ENCODE measurements at places on chromosomes 11 and 22. TPM values are rescaled to one million over a fixed set of nuclear protein-coding genes. Genes with fewer than 3 reads are reported as not detected.

DNA sequence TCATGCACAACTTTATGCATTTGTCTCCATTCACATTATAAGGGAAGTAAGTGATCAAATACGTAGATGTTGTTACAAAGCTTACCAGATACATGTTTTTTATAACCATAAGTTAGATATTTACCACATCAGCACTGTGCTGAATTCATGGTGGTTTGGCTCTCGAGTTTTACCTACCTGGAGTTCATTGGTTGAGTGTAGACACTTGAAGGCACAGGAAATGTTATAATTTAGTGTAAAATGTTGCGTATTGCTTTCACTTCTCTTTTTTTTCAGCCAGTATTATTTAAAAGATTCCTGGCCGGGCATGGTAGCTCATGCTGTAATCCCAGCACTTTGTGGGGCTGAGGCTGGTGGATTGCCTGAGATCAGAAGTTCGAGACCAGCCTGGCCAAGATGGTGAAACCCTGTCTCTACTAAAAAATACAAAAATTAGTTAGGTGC lies 53.1 kb upstream of the GRK2 start:
- DNase-seq = no peak

DNA sequence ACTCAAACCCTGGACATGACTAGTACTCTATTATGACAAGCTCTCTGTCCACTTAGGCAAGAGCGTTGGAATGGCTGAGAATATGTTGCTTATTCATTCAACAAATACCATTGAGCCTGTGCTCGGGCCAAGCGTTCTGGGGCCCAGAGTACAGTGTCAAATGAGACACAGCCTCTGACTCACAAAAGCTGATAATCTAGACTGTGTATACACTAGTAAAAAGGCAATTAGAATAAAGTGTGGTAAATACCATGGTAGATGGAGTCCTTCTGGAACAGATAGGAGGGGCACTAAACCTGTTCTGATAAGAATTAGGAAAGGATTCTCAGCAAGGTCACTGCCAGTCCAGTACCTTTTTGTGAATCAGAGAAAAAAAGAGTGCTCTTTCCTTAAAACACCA lies 24.7 kb downstream of the KCNE3 start:
- DNase-seq = no peak

The EFCAB6 gene
- total RNA-seq = 3.9 TPM

DNA sequence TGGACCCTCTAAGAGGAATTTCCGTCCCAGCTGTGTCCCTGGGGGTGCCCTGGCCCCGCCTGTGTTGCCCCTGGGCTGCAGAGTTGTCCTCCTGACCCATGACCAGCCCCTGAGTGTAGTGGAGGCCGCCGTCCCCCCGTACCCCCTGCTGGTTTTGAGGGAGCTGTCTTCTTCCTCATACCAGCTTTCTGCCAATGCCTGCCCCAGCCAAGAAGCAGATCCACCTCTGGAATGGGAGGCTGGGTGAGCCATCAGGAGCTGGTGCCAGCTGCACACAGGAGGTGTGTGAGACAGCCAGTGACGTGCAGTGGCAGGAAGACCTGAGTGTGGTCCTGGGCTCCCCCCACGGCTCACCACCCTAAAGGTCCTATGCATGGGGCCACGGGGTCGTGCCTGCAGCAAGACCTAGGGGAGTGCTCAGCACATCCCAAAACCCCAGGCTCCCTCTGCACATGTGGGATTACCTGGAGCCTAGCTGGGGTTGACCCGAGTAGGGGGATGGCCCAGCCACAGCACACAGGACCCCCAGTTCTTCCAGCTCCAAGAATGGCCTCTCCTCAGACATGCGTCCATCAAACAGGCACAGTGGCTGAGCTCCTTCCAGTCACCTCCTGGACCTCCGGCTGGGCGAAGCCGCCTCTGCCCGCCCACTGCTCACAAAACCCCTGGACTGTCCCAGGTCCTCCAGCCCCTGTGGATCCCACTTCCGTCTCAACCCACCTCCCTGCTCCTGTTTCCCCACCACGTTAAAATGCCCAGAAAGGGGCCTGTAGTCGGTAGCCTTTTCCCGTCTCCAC lies 647.6 kb downstream of the BRD1 start:
- no peak for DNase-seq

GRCh38 chr22:45208993-45209838 lies 31.5 kb downstream of the KIAA0930 start:
- DNase-seq = peak; percentile 46

GRCh38 chr11:108961095-108961494 lies 296.2 kb downstream of the DDX10 start:
- DNase-seq = no peak

GRCh38 chr11:9672288-9672916 lies 8.5 kb downstream of the SWAP70 start:
- no peak for DNase-seq

DNA sequence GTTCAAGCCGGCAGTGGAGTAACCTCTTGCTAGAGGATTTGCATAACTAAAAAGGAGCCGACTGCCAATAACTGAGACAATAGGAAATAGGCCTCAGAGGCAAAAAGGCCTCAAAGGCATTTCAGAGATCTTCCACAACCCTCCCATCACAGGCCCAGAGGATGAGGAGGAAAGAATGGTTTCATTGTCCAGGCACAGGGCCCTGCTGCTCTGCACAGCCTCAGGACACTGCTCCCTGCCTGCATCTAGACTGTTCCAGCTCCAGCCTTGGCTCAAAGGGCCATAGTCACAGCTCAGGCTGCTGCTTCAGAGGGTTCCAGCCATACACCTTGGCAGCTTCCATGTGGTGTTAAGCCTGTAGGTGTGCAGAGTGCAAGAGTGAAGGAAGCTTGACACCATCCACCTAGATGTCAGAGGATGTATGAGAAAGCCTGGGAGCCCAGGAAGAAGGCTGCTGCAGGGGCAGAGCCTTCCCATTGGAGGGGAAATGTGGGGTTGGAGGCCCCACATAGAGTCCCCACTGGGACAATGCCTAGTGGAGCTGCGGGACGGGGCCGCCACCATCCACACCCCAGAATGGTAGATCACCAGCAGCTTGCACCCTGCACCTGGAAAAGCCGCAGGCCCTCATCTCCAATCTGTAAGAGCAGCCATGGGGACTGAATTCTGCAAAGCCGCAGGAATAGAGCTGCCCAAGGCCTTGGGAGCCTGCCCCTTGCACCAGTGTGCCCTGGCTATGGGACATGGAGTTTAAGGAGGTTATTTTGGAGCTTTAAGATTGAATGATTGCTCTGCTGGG lies 8.2 kb upstream of the LRP5 start:
- DNase-seq = no peak

DNA sequence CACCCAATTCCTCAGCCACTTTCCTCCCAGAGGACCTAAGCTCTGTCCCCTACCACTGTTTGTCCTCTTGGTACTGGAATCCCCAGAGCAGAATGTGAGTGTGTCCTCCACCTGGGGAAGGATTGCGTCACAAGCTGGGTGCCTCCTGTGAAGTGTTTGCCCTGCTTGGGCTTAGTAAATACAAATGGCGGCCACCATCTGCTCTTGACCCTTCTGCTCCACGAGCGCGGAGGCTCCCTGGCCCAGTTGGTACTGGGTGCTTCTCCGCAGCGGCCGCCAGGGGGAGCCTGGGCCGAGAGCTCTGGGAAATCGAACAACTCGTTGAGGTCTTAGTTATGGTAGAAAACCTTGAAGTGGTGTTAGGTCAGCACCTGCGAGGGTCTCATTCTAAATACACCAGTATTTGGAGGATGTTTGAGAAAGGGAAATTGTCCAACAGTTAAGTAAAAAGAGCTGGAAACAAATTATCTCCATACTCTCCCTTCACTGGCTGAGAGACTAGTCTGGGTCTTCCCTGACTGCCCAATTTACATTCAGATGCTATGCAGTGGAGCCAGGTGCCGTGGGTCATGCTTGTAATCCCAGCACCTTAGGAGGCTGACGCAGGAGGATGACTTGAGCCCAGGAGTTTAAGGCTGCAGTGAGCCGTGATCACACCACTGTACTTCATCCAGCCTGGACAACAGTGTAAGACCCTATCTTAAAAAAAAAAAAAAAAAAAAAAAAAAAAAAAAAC lies 74.6 kb upstream of the TEAD1 start:
- no peak for DNase-seq

The TTC38 gene
- 26.0 TPM for total RNA-seq

GRCh38 chr11:40293655-40294348 lies 1165.7 kb downstream of the LRRC4C start:
- DNase-seq = peak; percentile 80

The CNTF gene
- 0.44 TPM for total RNA-seq

- peak; percentile 73 for DNase-seq
Observed at GRCh38 chr22:39214383-39215069, 30.3 kb downstream of the PDGFB start.

GRCh38 chr22:39524089-39524752 lies 3.9 kb downstream of the ATF4 start:
- no peak for DNase-seq

DNA sequence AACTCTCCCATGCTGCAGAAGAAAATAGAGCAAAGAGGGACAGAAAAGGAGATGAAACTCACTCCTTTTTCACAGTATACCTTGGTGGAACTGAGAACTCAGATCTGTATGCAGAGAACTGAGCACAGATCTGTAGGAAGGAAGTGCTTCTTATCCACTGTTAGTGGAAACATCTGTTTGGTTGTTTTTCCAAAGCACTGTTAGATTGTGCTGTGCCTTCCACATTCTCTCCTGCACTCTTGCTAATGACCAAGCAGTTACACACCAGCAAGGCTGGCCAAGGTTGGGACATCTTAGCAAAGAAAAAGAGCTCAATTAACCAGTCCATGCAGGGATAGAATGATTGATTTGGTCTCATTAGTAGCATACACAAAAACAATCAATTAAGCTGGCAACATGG lies 20.1 kb upstream of the SIK2 start:
- no peak for DNase-seq

DNA sequence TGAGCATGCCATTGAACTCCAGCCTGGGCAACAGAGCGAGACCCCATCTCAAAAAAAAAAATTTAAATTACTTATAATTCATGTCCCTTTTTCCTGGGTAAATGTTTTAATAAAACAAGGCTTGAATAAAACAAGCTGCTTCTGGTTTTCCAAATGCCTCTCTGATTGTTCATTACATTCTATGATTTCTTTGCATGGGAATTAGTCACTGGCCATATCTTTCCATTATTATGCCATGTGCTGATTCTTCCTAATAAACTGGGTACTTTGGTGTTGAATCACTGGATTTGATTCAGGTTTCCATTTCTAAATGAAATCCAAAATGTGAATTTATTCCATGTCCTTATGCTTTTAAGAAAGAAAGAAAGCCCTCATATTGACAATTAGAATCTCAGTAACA lies 42.6 kb downstream of the ZNF215 start:
- no peak for DNase-seq

The OR5M8 gene
- total RNA-seq = not detected
